ENCODE measurements at places on chromosomes 6 and 20.

DNA sequence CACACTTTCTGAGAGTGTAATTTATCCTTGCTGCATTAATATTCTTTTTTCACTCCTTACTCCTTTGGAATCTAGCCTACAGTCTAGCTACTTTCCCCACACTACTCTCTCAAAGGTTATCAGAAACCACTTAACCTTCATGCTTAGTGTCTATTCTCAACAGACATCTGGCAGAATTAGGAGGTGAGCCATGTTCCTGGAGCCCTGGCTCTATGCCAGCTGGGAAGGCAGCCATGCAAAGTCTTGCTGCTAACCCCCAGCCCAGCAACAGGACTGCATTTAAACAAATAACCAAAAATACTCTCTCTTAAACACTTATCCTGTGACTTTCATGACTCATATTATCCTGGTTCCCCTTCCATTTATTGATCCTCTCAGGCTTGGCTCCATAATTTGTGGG, 260.2 kb downstream of the BCKDHB start:
- DNase-seq, result no peak

DNA sequence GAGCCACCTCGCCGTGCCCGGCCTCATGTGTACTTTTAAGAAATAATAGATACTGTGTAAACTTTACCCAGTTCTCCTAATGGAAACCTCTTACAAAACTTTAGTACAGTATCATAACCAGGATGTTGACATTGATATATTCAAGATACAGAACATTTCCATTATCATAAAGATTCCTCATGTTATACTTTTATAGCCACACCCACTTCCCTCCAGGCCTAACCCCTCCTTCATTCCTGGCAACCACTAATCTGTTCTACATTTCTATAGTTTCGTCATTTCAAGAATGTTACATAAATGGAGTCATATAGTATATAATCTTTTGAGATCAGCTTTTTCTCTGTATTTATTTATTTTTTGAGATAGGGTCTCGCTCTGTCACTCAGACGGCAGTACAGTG, 52.6 kb upstream of the SALL4 start:
- DNase-seq, result no peak

- no peak for DNase-seq
Measured at GRCh38 chr6:134623401-134623800, 305.5 kb upstream of the SGK1 start.

DNA sequence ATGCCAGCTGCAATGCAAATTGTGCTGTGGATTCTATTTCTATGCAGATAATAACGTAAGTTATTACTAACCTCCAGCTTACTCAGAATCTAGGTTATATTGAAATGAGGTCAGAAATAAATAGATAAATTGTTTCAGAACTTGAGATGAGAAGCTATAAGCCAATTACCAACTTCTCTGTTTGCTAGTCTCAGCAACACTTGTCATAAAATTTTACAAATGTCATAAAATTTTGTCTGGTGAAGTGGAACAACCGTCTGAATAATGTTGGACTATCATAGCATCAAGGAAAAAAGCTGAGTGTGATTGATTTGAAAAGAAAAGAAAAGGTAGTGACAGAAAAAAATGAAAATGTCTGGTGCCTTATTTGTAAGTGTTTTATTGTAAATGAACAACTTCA, 36.7 kb downstream of the COL9A1 start:
- DNase-seq, result no peak

DNA sequence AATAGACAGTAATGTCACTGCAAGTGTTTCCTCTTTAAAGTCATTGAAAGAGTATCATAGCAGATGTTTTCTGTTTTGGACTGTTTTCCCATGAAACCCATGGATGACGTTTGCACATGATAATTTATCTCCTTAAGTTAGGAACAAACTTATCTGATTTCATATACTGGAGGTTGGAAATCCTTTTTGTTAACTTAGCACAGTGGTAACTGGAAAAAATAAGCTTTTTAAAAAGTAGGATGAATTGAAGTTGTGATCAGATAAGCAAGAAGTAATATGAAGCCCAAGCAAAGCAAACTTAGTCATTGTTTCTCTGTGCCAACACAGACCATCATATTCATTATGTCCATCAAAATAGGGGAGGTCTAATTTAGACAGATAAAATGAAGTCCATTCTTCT, 61.6 kb downstream of the PLCB4 start:
- DNase-seq, result no peak

DNA sequence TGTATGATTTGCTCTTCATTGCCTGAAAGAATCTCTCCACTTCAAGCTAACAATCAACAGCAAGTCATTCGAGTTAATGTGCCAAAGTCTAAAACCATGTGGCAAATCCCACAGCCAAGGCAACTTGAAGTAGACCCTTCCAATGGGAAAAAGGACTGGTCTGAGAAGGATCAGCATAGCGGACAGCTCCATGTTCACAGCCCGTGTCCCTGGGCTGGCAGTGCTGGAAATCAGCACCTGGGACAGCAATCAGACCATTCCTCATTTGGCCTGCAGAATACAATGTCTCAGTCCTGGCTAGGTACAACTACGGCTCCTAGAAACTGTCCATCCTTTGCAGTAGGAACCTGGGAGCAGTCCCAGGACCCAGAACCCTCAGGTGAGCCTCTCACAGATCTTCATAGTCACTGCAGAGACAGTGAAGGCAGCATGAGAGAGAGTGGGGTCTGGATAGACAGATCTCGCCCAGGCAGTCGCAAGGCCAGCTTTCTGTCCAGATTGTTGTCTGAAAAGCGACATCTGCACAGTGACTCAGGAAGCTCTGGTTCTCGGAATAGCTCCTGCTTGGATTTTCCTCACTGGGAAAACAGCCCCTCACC, 1.1 kb downstream of the GJA10 start:
- DNase-seq, result peak; percentile 44

GRCh38 chr6:121216928-121217327, 117.4 kb downstream of the TBC1D32 start:
- no peak for DNase-seq

DNA sequence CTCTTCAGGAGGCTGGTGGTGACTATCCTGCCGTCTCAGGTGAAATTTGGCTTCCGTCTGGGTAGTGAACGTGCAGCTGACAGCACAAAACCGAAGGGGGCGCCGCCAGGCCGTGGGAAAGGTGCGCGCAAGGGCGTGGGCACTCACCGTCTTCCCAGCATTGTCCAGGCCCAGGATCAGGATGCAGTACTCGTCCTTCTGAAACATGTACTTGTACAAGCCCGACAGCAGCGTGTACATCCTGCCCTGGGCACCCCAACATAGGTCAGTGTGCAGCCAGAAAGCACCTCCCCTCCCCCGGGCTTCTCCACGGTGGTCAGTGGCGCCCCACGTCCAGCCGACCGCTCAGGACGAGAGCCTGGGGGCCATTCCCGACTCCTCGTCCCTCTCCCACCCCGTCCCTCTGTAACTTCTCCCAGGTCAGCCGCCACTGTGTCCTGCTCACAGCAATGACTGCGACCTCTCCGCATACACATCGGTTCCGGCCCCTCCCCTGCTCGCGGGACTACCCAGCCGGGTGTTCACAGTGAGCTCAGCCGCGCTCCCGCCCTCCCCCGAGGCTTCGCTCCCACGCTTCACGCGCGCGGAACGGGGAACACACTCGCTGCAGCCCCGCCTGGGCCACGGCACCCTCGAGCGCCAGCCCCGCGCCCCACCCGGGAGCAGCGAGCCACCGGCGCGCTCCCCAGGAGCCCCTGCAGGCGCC, 771 bp downstream of the ARFRP1 start:
- peak; percentile 82 for DNase-seq

GRCh38 chr20:52083627-52084232, 107.8 kb downstream of the ZFP64 start:
- peak; percentile 91 for DNase-seq

- peak; percentile 87 for DNase-seq
Measured at GRCh38 chr6:137044366-137045221, at the start of gene IL20RA. TSS of gene IL20RA (minus strand) at chr6:137044965. CDS start at chr6:137044728, 237 bp downstream.

DNA sequence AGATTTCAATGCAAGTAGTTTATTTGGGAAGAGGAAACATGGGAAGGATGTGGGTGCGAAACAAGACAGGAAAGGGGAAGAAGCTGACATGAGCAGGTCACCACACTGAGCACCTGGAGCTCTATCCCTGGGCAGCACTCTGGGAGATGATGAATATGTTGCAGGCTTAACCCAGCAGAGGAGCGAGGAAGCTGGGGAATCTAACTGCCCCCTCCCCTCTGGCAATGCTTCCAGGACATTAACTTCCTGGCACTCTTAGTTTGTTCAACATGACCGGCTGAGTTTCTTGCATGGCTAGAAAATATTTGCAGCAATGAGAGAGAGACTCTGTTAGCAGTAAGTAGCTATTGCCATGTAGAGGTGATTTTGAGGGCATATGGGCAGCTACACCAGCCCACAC, 4.9 kb upstream of the ADA start:
- DNase-seq, result no peak

- DNase-seq, result peak; percentile 96
Measured at GRCh38 chr6:165834613-165835259, 171.7 kb upstream of the PDE10A start.

GRCh38 chr6:10310330-10310653, 104.6 kb downstream of the TFAP2A start:
- no peak for DNase-seq

- no peak for DNase-seq
Measured at GRCh38 chr6:42981836-42982235, 2.5 kb upstream of the PPP2R5D start.

GRCh38 chr6:12173181-12173580, 117.0 kb upstream of the EDN1 start:
- DNase-seq, result no peak

DNA sequence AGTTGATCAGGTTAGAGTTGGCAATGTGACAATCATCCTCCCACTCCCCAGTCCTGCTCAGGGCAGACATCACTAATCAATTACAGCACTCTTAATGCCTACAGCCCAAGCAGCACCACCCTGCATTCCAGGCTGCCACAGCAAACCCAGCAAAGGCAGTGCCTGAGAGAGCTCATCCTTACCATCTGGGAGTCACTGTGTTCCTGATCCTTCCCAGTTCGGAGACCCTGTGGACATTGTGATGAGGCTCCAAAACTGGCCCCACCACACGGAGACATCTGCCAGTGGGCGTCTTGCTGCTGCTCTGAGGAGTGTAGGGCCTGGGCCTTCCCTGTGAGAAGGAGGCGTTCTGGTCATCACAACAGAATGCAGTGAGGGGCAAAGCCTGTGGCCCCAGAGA, 216.5 kb upstream of the CST7 start:
- DNase-seq, result no peak

DNA sequence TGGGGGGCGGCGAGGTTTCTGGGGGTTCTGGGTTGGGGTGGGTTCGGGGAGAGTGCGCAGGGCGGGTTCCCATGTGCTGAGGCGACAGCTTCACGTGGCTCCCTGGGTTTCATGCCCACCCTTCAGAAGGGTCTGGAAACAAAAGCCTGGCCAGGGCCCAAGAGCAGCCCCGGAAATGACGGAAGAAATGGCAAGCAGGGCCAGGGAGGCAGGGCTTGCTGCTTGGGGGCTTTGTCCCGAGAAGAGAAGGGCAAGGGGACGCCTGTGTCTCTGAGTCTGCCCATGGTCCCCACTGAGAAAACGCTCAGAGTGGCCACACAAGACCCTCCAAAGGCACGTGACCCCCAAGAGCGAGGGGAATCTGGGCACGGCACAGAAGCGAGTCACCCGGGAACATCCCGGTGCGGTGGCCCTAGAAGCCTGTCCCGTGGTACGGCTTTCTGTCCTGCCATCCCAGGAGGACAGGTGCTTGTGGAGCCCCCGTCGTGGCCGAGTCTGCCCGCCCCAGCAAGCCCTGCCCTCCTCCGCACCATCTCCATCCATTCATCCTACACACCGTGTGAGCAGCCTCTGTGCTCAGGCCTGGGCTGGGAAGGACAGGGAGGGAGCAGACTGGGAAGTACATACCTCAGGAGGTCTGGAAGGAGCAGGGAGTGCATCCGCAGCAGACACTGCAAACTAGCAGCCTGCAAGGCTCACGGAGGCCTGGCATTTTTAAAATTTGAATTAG, 9.0 kb downstream of the NPEPL1 start:
- no peak for DNase-seq

DNA sequence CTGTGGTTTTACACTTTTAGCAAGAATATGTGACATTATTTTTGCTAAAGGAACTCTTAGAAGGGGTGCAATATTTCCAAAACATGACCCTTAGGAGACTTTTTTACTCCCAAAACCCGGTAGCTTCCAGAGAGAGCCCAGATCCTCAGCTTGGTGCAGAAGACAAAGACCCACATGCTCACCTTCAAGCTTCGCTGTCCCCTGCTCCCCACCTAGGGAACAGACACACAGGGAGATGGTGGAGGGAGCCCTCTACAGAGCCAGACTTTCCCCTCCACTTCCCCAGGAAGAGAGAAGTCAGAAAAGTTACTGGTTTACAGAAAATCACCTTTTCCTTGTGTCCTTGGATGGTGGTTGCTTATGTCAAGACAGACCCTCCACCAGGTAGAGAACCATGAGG, 5.0 kb downstream of the CST4 start:
- DNase-seq, result no peak

GRCh38 chr6:117463762-117464665, 18.5 kb upstream of the DCBLD1 start:
- DNase-seq, result no peak

- no peak for DNase-seq
Measured at GRCh38 chr6:90596967-90597539, 10.2 kb upstream of the MAP3K7 start.

GRCh38 chr6:80133020-80133419, 26.5 kb downstream of the BCKDHB start:
- DNase-seq, result peak; percentile 71

DNA sequence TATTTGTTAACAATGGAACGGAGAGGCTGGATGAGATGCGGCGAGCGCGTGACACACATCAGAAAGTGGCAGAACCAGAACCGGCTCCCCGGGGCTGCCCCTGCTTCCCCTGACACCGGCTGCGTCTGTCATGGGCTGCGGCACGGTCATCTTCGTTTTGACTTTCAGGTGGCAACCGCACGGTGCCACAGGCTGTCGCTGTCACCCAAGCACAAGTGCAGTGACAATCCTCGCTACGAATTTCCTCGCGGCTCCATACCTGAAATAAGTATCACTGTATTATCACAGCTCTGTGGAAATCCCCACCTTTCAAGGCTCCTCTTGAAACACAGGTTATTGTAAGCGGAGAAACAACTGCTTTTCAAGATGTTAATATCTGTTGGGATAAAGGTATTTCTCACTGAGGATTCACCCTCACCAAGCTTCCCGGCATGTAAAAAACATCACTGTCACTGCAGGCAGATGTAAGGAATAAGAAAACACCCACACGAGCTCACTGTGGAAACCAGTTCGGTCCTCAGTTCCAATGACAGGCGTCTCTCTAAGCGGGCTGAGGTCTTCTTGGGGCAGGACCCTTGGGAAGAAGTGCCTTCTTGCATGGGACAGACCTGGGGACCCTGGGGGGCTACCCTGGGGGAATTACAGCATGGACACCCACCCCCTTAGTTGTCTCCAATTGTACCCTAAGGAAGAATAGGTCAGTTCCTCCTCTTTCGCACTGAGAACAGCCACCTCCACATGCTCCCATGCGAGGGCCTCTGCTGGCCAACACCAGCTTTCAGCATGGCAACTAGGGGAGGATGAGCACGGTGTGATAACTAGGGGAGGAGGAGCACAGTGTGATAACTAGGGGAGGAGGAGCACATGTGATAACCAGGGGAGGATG, 86.3 kb downstream of the DACT2 start:
- no peak for DNase-seq

Measured in T47D (cell line).